ENCODE measurements at places on chromosomes 1 and 21.

DNA sequence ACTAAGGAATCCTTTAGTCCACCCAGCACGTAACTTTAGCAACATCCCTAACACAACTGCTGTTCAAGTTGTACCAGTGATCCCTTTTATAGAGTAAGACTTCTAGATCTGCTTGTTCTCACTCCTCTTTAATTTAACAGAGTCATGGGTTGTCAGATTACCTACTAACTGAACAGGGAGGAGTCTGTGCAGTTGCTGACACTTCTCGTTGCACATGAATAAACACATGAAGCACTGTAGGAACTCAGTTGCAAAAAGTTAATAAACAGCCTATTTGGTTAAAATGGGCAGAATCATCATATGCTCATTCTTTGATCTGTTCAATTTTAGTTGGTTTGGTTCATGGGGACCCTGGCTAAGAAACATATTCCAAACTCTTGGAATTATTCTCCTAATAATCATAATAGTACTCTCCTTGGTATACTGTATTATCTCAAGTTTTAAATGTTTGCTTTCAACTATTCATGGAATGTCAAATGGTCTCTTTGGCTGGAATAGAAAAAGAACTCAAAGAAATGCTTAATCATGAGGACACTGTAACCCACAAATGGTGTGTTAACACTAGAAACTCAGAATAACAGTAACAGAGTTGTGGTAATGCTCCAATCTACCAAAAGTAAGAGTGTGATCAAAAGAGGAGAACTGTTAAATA lies 15.6 kb downstream of the PLPPR5 start:
- no peak for DNase-seq

DNA sequence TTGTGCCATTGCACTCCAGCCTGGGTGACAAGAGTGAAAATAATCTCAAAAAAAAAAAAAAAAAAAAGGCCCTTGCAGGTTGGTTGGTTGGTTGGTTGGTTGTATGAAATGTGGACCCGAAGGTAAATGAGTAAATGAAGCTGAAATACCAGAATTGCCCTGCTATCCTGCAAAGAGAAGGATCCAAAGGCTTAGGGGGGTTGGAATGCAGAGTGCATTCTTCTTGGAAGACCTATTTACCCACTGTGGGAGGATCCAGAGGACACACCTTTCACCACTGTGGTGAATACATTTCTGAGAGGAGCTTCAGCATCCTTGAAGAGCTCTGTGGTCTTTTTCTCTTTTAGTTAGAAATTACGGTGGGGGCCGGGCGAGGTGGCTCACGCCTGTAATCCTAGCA lies 28.7 kb upstream of the EIF4G3 start:
- DNase-seq = no peak

- DNase-seq = no peak
Measured at GRCh38 chr1:246155923-246156322, 351.2 kb downstream of the SMYD3 start.

DNA sequence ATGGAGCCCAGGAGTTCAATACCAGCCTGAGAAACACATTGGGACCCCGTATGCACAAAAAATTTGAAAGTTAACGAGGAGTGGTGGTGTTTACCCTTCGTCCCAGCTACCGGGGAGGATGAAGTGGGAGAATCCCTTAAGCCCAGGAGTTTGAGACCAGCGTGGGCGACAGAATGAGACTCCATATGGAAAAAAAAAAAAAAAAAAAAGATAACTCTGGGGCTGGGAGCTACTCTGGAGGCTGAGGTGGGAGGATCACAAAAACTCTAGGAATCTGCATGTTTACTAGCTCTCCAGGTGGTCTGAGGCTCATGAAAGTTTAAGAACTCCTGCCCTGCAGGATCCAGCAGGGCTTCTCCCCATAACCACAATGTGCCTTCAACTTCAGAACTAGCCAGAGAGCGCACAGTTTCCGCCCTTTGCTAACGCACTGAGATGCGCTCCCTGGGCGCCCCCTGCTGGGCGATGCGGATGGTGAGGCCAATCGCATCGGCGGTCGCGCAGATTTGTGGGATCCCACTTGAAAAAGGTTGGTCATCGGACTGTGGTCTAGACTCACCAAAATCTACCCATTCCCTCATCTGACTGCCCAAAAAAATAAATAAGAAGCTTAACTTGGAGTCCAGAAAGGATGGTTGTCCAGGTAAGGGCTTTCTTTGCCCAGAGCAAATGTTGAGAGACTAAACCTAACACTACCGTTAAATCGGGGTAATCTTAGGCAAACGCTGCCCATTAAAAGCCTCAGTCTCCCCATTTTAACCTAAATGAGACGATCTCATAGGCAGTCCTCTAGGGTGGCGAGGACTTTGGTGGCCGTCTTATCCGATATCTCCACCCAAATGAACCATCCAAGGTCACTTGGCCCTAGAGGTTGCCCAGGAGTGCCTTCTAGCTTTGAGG lies 8.8 kb downstream of the ZNF683 start:
- DNase-seq = peak; percentile 92

- no peak for DNase-seq
Measured at GRCh38 chr1:71561206-71561605, 480.4 kb upstream of the ZRANB2 start.
